PC-3 (cell line): ENCODE measurements at places on chromosomes 4 and X. TPM values are rescaled to one million over a fixed set of nuclear protein-coding genes. Genes with fewer than 3 reads are reported as not detected.

ATP2B3 gene
- not detected in 2 replicates for total RNA-seq

GRCh38 chrX:31021537-31021936, 50.3 kb downstream of the FTHL17 start:
- no peak for DNase-seq
- H3K27me3 ChIP-seq: peaks cover 4% of the 10 kb centered on the region; the same call in 1 of the 2 replicates
- no peaks in the 10 kb centered on the region for H3K36me3 ChIP-seq
- H3K4me3 ChIP-seq: no peak overlapping the region

DNA sequence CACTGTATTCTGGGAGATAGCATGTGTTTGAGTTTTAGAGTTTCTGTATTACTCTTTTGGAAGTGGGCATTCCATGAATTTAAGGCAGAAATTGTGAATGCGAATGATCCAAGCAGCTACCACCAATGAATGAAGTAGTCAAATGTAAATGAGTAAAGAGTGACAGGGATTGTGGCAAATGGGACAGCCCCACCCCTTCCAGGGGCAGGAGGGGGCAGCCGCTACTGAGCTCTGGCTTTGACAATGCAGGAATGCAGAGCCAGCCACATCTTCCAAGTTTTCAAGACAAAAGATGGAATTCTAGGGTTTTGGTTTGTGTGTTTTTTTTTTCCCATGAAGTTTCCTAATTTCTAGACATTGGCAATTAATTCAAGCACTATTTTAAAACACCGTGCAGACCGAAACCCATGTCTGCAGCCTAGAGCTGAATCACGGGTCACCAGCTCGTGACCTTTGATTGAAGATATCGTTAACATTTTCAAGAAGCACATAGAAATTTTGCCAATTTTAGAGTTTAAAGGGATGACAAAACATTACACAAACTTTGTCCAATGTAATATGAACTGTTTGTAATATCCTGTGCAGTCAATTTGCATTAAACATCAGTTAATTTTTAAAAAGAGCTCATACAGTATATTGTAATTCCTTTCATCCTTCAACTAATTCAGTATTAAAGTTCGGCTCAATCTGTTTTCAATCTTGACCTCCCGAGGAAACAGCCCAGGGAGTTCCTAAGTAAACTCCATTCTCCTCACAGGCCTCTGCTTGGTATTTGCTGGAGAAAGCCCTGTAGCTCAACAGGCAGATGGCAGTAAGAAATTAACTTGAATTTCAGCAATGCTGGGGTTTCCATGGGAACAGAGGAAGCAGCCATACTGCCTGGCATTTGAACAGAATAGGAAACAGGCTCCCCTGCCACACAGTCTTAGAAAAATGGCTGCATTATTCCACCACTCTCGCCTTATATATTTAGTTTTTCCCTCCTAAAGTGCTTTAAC, 83.4 kb downstream of the UCHL1 start:
- peaks cover 15% of the 10 kb centered on the region for H3K4me1 ChIP-seq
- peak overlapping the region; percentile 34; the same call in 1 of the 2 replicates for H3K4me3 ChIP-seq
- peak; percentile 52 for DNase-seq
- H3K27ac ChIP-seq: peak overlapping the region; percentile 49
- H3K36me3 ChIP-seq: no peaks in the 10 kb centered on the region

DNA sequence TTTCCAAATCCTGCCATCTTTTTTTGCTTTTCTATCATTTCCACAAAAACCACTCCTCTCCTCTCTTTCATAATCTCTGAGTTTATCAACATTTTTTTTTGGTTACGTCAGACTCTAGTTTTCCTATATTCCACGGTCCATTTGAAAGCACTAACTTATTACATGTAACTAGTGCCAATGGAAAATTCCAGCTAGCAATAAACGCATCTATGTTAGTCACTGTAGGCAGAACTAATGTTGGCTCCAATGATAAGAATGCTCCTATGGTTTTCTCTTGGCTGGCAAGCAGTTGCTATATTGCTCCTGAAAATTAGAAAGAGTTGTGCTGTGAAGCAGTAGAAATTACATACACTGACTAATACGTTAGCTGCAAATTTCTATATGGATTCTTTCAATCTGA, 634.6 kb upstream of the FTHL17 start:
- DNase-seq: no peak
- no peak overlapping the region for H3K4me3 ChIP-seq
- H3K27ac ChIP-seq: no peak overlapping the region
- H3K27me3 ChIP-seq: no peaks in the 10 kb centered on the region
- H3K4me1 ChIP-seq: no peaks in the 10 kb centered on the region

- peak; percentile 35 for DNase-seq
- H3K27ac ChIP-seq: no peak overlapping the region
- H3K36me3 ChIP-seq: no peaks in the 10 kb centered on the region
- H3K4me3 ChIP-seq: no peak overlapping the region
- H3K4me1 ChIP-seq: no peaks in the 10 kb centered on the region
These were observed 990.2 kb downstream of the STPG2 start for GRCh38 chr4:97153042-97153441.

- H3K27me3 ChIP-seq: no peaks in the 10 kb centered on the region
- H3K36me3 ChIP-seq: no peaks in the 10 kb centered on the region
- no peak overlapping the region for H3K27ac ChIP-seq
- no peak overlapping the region for H3K4me3 ChIP-seq
These were observed 85.5 kb downstream of the CT47B1 start for GRCh38 chrX:120790118-120790517.

NRK gene
- total RNA-seq: 0.73 and 0.86 TPM in 2 replicates

- no peak for DNase-seq
- no peaks in the 10 kb centered on the region for H3K27me3 ChIP-seq
- H3K4me1 ChIP-seq: no peaks in the 10 kb centered on the region
- no peak overlapping the region for H3K4me3 ChIP-seq
- no peaks in the 10 kb centered on the region for H3K36me3 ChIP-seq
- H3K27ac ChIP-seq: no peak overlapping the region
These were observed 33.8 kb downstream of the PRKX start for GRCh38 chrX:3679669-3680068.

- no peaks in the 10 kb centered on the region for H3K4me1 ChIP-seq
- no peak within 1 kb of the TSS for H3K4me3 ChIP-seq
- H3K36me3 ChIP-seq: no peaks in the 10 kb centered on the region
- peaks cover 21% of the 10 kb centered on the region for H3K27me3 ChIP-seq
- DNase-seq: no peak
These were observed at the start of gene PAGE5 for GRCh38 chrX:55220119-55220794. PAGE5 (plus strand) TSS chrX:55220346; CDS start chrX:55221383, 1,037 bp downstream.

DNA sequence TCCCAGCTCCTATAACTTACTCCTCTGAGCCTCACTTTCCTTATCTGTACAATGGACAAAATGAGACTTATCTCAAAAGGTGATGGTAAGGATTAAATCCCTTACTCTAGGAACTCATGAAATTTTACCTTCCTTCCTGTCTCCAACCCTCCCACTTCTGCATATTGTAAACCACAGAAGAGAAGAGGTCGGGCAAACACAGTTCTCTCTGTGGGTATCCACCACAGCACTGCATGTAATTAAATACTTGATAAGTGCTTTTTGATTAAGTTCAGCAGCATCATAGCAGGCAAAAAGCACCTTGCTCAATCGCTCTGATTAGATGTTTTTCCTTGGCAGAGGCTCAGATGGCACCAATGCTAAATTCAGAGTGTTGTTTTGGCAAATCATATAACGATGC, 17.3 kb upstream of the TMEM192 start:
- no peaks in the 10 kb centered on the region for H3K36me3 ChIP-seq
- no peaks in the 10 kb centered on the region for H3K4me1 ChIP-seq
- no peak overlapping the region for H3K27ac ChIP-seq
- no peak for DNase-seq
- H3K27me3 ChIP-seq: no peaks in the 10 kb centered on the region
- H3K4me3 ChIP-seq: no peak overlapping the region

MMRN1 gene
- 0.69 and 0.73 TPM in 2 replicates for total RNA-seq
